ENCODE measurements at places on chromosomes 4 and X.

DNA sequence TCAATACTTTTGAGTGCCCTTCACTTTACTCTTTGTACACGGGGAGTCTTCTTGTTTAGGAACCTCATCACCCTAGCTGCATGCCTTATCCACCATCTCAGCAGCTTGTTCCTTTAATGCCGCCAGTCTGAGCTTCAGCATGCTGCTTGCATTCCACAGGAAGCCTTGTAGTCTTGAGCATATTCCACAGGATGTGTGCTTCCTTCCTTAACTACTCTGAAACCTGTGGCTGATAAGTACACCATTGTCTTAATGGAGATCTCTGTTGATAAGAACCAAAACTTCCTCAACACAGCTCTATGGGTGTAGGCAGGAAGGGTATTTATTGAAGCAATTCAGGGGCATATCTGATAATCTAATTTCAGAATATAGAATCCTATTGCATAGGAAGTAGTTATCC lies 24.4 kb upstream of the CCNI start:
- no peak for DNase-seq

GRCh38 chr4:336099-336892 lies 1.3 kb upstream of the ZNF141 start:
- DNase-seq: no peak

DNA sequence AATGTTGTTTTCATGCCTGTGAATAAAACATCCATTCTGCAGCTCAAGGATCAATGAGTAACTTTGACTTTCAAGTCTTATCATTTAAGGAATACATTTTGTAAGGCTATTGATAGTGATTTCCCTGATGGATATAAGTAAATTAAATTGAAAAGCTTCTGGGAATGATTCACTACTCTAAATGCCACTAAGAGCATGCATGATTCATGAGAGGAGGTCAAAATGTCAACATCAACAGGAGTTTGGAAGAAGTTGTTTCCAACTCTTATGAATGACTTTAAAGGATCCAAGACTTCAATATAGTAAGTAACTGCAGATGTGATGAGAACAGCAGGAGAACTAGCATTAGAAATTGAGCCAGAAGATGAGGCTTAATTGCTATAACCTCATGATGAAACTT lies 1487.3 kb downstream of the PCDH7 start:
- no peak for DNase-seq

DNA sequence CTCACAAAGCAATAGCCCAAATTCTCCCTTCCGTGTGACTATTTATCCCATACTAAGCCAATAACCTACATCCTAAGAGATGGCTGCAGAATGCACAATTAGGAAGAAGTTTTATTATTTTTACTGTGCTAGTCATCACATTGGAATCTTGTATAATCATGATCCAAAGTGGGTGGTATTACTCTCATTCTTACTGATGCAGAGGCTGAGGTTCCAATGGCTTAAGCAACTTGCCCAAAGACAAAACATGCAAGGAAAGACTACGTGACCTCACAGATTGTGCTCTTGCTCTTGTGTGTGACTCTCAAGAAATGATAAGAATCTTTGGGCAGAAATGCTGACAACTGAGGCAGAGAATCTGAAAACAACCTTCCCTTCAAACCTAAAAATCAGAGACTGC lies 212.2 kb downstream of the LDB2 start:
- DNase-seq: no peak

DNA sequence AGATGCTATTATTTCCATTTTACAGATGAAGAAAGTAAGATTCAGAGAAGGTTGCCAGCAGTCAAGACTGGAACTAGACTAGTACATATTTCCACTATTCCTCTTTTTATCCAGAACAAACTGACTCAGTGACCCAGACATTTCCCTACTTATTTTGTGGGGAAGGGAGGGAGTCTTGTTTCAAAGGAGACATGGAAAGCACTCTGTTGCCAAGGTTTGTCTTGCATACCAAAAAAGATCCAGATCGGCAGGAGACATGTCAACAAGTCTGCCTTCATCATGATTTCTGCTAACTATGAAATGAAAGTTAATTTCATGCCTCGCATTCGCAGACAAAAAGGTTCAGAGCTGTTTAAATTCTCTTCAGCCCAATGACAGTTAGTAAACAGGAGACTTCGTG lies 328.3 kb downstream of the DHX15 start:
- DNase-seq: no peak

DNA sequence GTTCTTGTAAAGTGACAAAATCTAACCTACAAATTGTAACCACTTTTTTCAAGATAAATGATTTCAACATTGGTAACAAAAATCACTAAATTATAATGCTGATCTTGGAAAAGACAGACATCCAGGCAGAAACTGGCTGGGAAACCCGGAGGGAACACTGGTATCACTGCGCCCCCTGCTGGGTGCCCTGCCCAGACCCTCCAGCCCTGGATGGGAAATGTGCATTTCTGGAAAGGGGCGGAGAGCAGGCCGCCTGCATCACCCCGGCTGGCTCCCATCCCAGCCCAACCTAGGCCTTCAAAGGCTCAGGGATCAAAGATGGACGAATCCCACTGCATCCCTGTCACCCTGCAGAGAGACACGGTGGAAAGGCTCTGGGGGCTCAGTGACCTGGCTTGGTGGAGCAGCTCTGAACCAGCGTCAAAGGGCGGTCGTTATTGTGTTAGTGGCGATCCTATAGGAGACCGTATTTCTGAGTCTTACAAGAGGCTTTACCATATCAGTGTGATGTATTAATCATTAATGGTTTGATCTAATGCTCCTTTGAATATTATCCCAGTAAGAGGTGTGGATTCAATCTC lies 37.3 kb downstream of the ACOX3 start:
- peak; percentile 20 for DNase-seq

DNA sequence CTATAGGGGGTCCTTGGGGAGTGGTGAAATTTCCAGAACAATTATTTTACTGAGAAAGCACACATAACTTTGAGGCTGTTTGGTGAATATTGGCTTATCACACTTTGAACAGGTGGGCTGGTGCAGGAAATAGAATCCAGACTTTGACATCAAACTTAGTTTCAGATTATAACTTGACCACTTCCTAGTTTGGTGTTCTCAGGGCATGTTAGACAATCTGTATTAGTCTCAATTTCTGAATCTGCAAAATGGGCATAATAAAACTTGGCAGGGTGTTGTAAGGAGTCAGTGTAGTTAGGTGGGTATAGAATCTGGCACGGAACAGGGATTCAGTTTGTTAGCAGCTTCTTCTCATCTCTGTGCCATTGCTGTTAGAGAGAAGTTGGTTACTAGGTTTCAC lies 43.3 kb upstream of the MBNL3 start:
- no peak for DNase-seq

- DNase-seq: no peak
These were observed 36.4 kb downstream of the TMEM150C start for GRCh38 chr4:82525307-82525911.

- peak; percentile 48 for DNase-seq
These were observed 24.1 kb downstream of the ANK2 start for GRCh38 chr4:113073451-113074005.

DNA sequence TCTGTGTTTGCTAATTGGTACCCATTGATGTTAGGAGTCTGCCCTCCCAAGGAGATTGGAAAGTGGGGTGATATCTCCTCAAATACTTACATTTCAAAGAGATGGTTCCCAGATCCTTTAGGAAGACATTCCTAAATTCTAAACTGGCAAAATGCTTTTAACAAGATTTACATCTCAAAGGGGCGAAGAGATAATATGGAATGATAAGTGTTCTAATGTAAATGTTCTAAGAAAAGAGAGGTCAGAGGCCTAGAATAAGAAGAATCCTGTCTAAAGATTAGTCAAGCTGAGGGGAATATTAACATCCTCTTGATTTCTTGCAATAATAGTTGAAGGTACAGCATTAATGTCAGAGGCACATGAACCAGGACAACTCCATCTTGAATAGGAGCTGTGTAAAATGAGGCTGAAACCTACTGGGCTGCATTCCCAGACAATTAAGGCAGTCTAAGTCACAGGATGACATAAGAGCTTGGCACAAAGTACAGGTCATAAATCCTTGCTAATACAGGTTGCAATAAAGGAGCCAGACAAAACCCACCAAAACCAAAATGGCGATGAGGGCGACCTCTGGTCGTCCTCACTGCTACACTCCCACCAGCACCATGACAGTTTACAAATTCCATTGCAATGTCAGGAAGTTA lies 2248.1 kb downstream of the ARAP2 start:
- no peak for DNase-seq

All from NCI-H446 (cell line).